Smooth muscle cell of the umbilical artery (primary cell): ENCODE measurements at places on chromosomes 6 and 20. TPM values are rescaled to one million over a fixed set of nuclear protein-coding genes. Genes with fewer than 3 reads are reported as not detected.

GLP1R gene
- total RNA-seq = not detected in 2 replicates

PNLDC1 gene
- 0.28 TPM in 1 of 2 replicates, not detected in the other for total RNA-seq

FERMT1 gene
- total RNA-seq = 3.0 and 10.9 TPM in 2 replicates

MANEA gene
- total RNA-seq = 15.1 and 17.3 TPM in 2 replicates
